Cerebellar nuclear complex (tissue), 1 donor: ENCODE measurements at places on chromosomes 3 and 15.

GRCh38 chr3:161069511-161070251, 35.5 kb downstream of the B3GALNT1 start:
- DNase-seq: no peak

- no peak for DNase-seq
Observed at GRCh38 chr3:192986379-192986778, 68.7 kb upstream of the MB21D2 start.

- no peak for DNase-seq
Observed at GRCh38 chr3:78878011-78878410, 889.8 kb downstream of the ROBO1 start.

DNA sequence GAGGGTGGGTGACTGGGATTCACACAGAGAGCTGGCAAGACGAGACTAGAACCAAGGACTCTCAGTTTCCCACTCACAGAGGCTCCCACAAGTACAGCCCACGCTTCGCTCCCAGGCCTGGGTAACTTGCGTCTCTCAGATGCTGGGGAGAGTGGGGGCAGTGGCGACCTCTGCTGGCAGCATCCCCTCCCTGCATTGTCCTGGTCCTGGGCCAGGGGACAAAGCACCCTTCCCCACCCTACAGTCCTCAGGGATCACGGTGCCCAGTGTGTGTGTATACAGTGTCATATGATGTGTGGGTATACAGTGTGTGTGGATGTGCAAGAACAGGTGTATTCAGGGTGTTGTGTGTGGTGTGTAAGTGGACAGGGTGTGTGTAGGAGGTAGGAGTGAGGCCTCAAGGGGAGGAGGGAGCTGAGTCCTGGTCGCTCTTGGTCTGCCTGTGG, 12.8 kb downstream of the VILL start:
- DNase-seq: no peak

GRCh38 chr3:111610189-111610588, 15.0 kb upstream of the ZBED2 start:
- no peak for DNase-seq

DNA sequence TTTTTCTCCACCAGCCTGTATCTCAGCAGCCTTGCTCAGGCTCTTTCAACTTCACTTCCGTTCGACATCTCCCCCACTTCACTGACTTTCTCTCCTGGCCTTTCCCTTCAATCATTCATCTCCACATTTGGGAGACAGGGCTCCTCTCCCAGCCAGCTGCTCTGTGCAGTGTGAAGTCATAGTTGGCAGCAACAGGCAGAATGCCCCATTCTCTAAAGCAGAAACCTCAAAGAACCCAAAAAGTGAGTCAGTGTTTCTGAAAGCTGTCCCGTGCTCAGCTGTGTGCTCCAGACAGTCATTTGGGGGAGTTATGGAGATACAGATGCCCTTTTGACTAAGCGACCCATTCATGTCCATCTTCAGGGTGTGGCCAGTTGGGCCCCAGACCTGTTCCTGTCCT, 54.3 kb downstream of the NTRK3 start:
- DNase-seq: no peak

DNA sequence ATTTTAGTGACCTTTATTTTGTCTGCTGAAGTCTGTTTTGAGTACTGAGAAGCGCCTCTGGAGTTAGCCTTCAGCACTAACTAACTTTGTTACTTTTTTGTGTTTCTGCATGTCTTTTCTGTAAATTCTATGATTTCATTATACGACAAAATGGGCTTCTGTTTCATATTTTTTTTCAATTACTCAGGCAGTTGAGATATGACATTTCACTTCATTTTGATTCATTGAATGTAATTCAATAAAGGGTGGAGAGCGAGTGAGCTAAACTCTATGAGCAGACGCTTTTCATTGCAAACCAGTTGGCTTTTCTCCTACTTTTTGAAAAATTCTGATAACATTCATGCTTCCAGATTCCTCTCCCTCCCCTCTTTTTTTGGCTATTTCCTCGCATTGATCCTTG, 84.4 kb upstream of the KCNH8 start:
- no peak for DNase-seq

DNA sequence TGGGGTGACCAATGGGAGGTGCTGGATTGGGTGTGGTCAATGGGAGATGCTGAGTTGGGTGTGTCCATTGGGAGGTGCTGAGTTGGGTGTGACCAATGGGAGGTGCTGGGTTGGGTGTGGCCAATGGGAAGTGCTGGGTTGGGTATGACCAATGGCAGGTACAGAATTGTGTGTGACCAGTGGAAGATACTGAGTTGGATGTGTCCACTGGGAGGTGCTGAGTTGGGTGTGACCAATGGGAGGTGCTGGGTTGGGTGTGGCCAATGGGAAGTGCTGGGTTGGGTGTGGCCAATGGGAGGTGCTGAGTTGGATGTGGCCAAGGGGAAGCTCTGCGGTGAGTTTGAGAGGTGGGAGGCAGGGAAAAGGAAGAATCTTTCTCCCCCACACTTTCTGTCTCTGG, 250.0 kb upstream of the PROK2 start:
- no peak for DNase-seq

DNA sequence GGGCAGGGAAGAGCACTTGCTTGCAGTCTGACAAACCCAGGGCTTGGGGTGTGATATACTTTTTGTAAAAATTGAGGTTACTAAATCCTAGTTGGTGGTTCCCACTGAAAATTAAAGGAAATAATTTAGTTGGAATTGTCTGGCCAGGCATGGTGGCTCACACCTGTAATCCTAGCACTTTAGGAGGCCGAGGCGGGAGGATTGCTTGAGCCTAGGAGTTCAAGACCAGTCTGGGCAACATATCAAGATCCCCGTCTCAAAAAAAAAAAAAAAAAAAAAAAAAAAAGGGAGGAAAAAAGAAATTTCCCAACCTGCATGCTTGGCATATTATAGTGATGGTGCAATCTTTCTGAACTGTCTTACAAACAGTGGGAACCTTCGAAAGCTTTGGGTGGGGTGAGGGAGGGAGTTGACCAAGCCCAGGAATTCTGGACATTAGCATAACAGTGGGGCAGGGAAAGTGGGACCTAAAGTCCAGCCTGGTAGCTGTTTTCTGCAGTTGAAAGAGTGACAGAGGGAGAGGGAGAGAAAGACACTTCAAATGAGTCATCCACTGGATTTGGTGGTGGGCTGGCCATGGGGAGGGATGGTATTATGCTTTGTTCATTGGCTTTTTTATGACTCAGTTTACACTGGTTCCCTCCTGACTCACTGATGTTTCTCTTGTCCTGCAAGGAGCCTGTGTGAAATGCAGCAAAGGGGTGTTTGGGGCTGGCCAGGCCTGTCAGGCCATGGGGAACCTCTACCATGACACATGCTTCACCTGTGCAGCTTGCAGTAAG, 41.1 kb downstream of the LIMD1 start:
- no peak for DNase-seq

DNA sequence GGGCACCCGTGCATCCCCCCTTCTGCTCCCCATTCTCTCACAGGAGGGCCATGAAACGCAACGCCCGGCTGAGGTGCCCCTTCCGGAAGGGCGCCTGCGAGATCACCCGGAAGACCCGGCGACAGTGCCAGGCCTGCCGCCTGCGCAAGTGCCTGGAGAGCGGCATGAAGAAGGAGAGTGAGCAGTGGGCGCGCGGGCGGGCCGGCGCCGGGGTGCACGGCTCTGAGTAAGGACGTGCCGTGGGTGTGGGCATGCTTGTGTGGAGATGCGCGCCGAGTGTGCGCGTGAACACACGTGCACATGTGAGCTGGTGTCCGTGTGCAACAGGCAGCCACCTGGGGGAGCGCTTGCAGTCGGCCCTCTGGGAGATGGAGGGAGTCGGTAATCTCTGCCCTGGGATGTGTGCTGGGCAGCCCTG, 28.1 kb downstream of the NR1I2 start:
- no peak for DNase-seq

- DNase-seq: no peak
Observed at GRCh38 chr15:93025625-93025982, 63.4 kb downstream of the RGMA start.

- DNase-seq: no peak
Observed at GRCh38 chr3:153633407-153633806, 471.4 kb downstream of the RAP2B start.

- peak; percentile 11 for DNase-seq
Observed at GRCh38 chr3:42032693-42033349, 58.3 kb upstream of the TRAK1 start.

DNA sequence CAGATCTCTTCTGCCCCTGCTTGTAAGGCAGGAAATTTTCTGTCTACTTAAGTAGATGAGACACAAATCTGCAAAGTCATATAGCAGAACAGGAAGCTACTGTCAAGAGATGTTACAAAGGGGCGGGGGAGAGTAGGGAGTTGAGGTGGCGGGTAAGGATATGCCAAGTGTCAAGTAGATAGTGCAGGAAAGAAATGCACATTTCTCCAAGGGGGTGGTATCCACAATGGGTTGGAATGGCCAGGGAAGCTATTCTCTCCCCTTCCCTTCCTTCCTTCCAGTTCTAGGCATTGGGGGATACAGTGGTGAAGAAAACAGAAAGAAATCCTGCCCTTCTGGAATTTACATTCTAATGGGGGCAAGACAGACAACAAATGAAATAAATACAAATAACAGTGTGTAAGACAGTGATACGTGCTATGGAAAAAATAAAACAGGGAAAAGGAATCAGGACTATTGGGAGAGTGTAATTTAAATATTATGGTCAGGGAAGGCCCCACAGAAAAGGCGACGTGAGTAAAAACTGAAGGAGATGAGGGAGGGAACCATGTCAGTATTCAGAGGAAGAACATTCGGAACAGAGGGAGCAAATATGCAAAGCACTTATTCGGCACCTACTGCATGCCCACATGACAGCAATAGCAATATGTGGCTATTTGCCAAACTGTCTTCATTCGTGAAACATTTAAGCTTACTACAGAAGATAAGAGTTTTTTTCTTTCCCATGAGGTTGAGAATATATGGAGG, 42.8 kb upstream of the RNU6-1 start:
- DNase-seq: no peak

- DNase-seq: no peak
Observed at GRCh38 chr3:119841808-119842471, 60.0 kb downstream of the NR1I2 start.

- no peak for DNase-seq
Observed at GRCh38 chr3:4138786-4139431, 164.3 kb upstream of the SETMAR start.
